ENCODE measurements at places on chromosomes 7 and 10.

GRCh38 chr10:126153711-126154628 is 234.3 kb downstream of the ADAM12 start:
- no peak for DNase-seq

DNA sequence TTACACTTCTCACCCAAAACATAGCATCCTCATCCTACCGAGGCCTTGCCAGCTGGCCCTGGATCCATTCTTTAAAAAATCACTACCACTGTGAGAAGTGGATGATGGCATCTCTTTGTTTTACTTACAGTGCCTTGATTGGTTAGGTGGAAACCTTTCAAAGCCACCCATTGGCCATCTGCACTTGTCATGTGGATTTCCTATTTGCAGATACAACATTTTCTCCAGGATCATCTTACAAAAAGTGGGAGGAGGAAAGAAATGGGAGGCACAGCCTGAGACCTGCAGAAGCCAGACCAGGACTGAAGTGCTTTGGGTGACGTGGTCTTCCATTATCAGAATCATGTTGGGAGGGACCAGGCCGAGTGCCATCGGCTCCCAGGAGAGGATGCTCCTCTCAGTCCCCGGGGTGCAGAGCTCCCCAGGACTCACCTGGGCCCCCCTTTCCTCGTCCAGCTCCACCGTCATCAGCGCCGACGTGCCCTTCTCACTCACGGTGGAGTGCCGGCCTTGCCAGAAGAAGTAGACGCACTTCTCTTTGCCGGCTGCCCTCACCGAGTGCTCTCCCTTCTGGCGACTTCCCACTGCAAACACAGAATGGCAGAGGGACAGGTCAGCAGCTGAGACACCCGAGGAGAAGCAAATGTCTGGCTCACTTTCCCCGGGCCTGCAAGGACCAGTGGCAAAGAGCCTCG is 161.2 kb downstream of the SVIL start:
- DNase-seq = no peak

GRCh38 chr7:126953461-126953860 is 299.3 kb downstream of the GRM8 start:
- no peak for DNase-seq

DNA sequence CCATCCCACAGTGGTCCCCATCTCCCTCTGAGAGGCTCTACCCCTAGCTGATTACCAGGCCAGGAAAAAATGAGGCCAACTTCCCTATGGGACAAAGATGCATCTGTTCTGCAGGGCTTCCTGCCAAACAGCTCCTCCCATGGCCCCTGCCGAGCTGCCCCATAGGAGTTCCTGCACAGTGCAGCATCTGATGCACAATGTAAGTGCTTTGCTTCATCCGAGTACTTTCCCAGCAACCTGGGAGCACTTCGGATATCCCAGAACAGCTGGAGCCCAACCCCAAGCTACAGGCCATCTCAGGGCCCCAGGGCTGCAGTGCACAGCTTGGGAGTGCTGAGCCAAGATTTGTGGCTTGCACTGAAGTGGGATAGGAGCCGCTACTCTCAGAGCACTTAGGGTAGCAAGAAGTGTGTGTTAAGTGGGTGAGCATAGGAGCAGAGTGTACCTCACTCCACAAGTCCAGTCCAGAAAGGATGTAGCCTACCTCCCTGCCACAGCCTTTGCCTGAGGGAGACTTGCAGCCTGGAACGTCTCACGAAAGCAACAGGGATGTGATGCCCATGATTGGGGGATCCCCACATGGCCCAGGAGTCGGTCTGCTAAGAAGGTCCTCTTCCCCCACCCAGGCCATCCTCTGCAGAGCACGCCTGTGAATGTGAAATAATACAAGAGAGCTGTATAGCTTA is 209.6 kb upstream of the VWC2 start:
- DNase-seq = no peak

DNA sequence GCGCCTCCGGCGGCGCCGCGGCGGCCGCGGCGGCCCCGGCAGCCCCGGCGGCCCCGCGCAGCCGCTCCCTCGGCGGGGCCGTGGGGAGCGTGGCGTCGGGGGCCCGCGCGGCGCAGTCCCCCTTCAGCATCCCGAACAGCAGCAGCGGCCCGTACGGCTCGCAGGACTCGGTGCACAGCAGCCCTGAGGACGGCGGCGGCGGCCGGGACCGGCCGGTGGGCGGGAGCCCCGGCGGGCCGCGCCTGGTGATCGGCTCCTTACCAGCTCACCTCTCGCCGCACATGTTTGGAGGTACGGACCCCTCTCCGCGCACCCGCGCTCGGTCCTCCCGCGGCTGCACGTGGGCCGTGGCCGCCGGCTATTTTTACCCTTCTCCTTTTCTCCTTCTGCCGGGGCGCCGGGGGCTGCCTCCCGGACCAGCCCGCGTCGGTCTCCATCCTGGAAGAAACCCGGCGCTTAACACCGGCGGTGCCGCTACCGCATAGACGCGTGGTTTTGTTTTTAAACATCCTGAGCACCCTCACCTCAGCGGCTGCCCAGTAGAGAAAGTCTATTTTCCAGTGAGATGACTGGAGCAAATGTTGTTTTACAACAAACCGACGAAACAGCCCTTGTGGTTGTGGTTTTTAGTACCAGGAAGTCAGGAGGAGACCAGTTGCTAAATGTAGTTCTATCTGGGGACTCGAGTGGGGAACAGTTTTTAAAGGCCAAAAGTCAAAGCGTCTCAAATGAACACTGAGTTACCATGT is 1.3 kb downstream of the ZNRF2 start:
- DNase-seq = peak; percentile 12

- DNase-seq = no peak
Observed at GRCh38 chr10:88920198-88920597, 32.4 kb downstream of the ACTA2 start.

DNA sequence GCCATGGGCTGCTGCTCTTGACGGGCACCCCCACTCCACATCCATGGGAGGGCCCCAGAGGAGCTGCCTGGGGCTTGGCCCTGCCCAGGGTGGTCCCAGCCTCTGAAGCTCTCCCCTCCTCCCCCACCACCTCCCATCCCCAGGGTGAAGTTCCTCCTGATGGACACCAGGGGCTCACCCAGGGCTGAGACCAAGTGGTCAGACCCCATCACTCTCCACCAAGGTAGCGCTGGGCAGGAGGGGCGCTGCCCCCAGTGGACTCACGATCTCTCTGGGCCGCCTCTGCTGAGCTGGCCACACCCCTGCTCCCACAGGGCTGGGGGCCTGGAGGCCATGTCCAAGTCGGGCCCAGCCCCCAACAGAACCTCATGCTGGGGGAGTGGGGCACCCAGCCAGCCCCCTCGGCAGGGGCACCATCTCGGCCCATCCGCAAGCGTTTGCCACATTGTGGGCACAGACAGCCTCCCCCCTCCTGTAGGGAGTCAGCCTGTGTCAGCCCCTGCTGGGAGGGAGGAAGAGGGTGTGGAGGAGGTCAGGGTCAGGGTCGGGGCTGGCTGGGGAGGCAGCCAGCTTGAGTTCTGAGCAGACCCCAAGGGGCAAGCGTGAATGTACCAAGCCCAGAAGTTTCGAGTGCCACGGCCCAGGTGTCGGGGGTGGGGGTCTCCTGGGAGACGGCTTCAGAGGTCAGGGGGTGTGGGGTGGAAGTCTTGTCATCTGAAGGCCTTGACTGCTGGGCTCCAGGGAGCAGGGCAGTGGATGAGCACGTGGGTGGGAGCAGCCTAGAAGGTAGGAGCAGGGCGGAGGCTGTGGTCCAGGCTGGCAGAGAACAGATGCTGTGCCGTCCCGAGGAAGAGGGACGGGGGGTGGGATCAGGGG is 2.8 kb downstream of the UPK3B start:
- DNase-seq = no peak

GRCh38 chr10:24701447-24701846 is 22.2 kb downstream of the ARHGAP21 start:
- peak; percentile 33 for DNase-seq

- peak; percentile 20 for DNase-seq
Observed at GRCh38 chr10:24552346-24553016, 171.2 kb downstream of the ARHGAP21 start.
